Activated CD8-positive, alpha-beta memory T cell treated with anti-CD3 and anti-CD28 coated beads for 1 hour (primary cell): ENCODE measurements at places on chromosomes 16 and 17.
A peak's percentile ranks its signal among the peaks of the same experiment; 100 is the strongest.

- DNase-seq: no peak
Observed at GRCh38 chr16:86243123-86243473, 267.2 kb upstream of the FOXF1 start.

- DNase-seq: no peak
Observed at GRCh38 chr16:69188236-69188549, 1.2 kb downstream of the SNTB2 start.

DNA sequence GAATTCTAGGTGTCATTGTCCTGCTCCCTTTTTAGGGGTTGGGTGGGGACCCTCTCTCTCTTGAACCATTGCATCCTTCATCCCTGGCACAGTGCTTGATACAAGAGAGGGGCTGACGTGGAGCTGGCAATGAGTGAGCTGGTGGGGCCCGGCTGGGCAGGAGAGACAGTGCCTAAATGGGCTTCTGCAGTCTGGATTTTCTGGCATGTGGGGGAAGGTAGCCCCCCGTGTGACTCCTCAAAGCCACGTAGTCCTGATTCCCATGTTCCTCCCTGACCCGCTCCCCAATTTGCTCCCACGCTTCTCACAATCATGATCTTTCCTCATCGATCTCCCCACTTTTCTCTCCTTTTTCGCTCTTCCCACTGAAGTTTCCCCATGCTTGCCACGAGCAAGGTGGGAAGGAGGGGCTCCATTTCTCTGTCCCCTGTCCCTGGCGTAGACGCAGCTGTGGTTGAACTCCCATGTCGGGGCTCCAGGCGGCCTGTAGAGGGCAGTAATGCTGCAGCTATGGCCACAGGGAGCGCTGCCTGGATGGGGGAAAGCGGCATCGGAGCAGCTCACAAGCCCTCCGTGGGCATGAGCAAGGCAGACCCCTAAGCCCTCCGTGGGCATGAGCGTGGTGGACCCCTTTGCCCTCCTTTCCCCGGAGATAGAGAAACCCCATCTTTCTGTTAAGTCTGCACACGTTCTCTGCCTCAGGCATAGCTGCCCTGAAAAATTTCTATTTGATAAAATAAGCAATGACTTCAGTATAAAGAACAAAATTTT lies 47.5 kb downstream of the HAPSTR1 start:
- peak; percentile 27 for DNase-seq

DNA sequence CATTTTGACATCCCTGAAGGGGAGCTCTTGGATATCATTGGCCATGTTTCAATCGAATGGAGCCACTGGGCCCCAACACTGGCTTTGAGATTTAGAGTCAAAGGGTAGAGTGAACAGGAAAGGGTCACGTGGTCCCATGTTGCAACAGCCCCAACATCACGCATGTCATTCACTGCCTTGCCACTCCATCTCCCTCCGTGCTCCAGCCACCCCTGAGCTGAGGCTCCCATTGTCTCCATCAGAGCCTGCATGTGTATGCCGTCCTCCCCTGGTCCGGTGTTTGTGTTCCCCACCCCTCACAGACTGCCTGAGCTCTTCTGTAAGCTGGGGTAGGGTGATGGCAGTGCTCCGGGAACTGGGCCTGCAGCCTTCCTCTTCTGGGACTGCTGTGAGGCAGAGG lies 12.1 kb downstream of the NFE2L1 start:
- no peak for DNase-seq

- DNase-seq: no peak
Observed at GRCh38 chr16:11257131-11257938, 1.3 kb upstream of the SOCS1 start.

DNA sequence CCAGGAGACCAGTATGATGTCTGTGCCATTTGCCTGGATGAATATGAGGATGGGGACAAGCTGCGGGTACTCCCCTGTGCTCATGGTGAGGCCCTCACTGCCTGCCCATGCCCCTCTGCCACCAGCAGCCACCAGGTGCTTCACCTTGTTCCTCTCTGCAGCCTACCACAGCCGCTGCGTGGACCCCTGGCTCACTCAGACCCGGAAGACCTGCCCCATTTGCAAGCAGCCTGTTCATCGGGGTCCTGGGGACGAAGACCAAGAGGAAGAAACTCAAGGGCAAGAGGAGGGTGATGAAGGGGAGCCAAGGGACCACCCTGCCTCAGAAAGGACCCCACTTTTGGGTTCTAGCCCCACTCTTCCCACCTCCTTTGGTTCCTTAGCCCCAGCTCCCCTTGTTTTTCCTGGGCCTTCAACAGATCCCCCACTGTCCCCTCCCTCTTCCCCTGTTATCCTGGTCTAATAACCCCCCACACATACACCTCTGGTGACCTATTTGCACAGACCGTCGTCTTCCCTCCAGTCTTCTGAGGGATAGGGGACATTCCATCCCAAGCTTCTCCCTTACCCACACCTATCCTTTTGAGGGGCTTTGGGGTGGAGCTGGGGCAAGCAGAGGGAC lies 3.7 kb downstream of the PFN1 start:
- DNase-seq: no peak

DNA sequence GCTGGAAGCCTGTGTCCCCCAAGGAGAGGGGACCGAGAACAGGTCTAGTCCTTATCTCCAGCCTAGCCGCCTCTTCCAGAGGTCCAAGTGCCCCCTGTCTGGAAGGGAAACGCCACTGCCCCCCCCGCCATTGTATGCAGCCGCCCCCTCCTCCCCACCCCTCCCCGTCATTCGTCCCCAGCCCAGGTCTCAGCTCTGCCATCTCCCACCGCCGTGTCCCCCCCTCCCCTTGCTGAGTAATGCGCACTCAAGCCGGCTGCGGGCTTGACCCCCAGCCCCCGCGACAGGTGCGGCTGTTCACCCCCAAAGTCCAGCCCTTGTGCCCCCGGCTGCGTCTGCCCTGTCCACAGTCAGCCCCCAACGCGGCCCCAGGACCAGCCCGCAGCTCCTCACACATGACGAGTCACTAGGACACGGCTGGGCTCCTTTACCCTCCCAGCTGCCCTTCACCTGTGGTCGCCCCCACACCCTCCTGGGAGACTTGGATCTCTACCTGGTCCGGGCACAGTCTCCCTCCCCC lies 622 bp downstream of the GPRC5B start:
- DNase-seq: no peak

DNA sequence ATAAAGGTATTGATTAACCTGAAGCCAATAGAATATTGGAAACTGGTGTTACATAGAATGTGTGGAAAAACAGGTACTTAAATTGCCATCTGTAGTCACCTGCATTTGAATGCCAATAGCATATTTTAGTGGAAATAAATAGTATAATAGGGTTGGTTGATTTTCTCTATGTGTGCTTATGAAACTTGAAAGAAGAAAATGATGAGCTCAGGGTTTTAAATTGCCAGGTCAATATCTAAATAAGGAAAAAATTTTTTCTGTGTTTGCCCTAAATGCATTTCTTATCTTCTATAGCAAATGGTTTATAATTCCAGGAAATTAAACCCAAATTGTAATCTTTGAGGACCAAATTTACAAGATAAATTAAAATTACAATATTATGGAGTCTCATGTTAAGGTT lies 626.6 kb downstream of the CDH8 start:
- no peak for DNase-seq

- no peak for DNase-seq
Observed at GRCh38 chr17:8059131-8059530, 20.3 kb downstream of the ALOX15B start.

GRCh38 chr17:7466639-7467341 lies 12.6 kb downstream of the ZBTB4 start:
- DNase-seq: no peak

DNA sequence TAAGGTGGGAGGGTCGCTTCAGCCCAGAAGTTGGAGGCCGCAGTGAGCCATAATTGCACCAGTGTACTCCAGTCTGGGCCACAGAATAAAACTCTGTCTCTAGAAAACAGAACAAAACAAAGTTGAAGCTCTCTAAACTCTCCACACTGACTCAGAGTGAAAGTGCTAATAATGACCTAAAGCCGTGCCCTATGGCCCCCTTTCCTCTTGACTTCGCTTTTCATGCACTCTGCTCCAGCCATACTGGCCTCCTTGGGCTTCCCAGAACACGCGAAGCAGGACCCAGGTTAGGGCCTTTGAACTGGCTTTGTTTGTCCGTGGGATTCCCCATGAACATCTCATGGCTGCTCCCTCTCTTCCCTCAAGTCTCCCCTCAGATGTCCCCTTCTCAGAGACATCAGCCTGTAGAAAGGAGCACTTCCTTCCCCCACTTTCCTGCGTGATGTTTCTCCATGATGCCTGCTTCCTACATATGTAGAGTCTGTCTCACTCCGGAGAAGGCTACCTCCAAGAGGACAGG lies 18.6 kb upstream of the SPN start:
- DNase-seq: no peak

DNA sequence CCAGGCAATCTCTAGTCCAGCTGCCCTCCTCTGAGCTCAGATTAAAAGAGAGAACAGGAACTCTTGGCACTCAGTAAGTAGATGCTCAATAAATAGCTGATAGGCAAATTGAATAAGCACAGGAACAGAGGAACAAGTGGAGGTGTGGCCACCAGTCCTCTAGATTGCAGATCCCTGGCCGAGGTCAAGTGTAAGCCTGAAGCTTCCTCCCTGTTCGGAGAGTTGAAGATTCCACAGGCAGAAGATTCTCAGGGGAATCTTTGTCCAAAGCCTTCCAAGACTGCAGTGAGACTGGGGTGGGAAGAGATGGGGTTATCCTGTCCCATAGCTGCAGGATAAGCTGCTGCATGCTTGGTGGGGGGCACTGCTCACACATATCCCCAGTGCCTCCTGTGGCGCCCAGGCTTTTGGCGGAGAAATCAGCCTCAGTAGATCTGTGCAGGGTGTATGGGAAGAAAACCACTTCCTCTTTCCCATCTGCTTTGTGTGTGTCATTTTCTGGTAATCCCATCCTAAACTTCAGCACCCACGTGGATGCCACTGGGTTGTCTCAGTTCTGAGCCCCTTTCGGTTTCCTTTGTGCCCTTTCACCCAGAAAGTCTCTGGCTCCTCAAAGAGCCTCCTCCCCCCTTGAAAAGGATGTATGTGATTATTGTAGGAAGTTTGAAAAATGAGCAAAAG lies 12.1 kb downstream of the CD300A start:
- no peak for DNase-seq

DNA sequence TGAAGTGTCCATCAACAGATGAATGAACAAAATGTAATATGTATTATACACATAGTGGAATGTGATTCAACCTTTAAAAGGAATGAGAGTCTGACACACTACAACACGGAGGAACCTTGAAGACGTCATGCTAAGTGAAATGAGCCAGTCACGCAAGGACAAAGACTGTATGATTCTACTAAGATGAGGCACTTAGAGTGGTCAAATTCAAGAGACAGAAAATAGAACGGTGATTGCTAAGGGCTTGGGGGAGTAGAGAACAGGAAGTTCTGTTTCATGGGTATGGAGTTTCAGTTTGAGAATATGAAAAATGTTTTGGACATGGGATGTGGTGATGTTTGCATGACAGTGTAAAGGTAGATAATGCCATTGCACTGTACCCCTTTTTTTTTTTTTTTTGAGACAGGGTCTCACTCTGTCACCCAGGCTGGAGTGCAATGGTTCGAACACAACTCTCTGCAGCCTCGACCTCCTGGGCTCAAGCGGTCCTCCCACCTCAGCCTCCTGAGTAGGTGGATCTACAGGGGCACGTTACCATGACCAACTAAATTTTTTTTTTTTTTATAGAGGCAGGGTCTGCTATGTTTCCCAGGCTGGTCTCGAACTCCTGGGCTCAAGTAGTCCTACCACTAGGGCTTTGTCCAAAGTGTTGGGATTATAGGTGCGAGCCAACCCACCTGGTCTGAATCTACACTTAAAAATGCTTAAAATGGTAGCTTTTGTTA lies 2.9 kb upstream of the CCDC102A start:
- no peak for DNase-seq

GRCh38 chr17:78458736-78459335 lies 80.4 kb downstream of the PGS1 start:
- no peak for DNase-seq

DNA sequence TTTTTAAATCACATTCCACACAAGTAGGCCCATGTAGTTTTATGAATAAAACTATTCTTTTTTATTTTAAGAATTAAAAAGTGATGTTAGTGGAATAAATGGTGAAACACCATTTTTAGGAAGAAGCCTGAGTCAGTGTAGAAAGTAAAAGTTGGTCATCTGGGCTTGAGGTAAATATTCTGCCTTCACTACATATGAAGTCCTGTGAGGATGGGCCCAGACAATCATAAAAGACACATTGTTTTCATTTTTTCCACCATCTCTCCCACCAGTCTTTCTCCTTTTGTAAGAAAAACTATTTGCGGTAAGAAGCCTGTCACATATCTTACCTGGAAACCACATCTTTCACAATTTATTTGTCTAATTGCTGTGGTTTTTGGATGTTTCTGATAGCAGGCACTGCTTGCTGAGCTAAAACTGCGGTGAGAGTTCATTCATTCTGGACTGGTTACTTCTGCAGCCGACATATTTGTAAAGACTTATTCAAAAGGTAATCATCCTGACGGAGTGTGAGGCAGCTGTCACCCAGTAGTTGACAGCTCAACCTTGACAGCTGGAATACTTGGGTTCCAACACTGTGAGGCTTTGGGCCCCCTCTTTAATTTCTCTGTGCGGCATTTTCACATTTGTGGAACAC lies 10.6 kb upstream of the RFFL start:
- no peak for DNase-seq

- DNase-seq: peak; percentile 44
Observed at GRCh38 chr17:59001158-59001814, 105.4 kb downstream of the TRIM37 start.

DNA sequence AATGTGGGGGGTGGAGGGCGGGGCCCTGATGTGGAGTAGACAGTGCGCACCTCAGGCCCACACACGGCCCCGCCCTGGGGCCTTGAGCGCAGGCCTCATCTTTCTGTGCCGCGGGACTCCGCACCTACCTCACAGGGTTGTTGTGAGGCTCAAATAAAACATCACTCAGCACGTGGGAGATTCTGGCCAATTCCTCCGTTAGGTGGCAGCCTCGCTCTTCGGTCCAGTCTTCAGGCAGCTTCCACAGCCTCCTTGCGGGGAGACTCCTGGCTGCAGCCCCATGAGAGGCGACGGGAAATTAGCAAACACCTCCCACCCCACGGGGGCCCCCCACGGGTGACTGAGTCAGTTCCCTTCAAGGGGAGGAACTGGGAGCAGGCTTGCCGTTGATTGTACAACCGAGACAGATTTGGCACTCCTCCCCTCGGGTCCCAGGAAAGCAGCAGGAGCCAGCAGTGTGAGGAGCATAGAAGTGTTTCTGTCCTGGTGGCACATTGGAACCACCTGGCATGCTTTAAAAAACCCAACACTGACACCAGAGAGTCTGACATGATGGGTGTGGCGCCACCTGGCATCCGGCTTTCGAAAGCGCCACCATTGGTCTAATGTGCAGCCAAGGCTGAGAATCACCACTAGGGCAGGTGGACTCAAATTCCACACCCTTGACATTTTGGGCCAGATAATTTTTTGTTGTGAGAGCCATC lies 7.6 kb downstream of the MRM1 start:
- no peak for DNase-seq
